ENCODE measurements at places on chromosomes 7 and 10.

GRCh38 chr7:3949242-3949640 lies 648.2 kb downstream of the SDK1 start:
- DNase-seq: no peak

- no peak for DNase-seq
Observed at GRCh38 chr10:314871-315270, 179.6 kb downstream of the ZMYND11 start.

DNA sequence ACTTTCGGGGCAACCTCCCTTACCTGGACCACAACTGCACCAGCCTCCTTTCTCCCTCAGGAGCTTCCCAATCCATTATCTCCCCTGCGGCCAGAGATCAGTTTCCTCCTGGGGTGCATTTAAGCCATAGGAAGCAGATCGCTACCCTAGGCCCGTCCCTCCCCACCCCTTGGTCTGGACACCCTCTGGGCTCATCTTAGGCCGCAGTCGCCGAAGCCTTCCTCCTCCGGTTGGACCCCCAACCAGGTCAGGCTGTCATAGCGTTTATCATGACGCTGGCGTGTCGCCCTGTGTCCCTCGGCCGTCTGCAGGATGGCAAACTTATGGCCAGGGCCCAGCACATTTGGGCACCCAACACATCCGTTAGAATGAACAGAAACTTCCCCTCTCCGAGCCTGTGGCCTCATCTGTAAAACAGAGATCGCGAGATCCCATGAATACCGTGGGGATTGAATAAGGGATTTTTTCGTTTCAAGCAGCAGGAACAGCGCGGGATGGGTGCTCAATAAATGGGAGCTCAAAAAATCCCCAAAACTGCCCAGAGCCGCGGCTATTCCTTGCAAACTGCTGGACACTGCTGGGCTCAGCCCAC lies 669 bp upstream of the AP5Z1 start:
- no peak for DNase-seq

GRCh38 chr7:80307227-80307856 lies 172.7 kb downstream of the GNAI1 start:
- DNase-seq: no peak

- peak; percentile 98 for DNase-seq
Observed at GRCh38 chr10:99337311-99337811, 8.2 kb downstream of the CNNM1 start.

DNA sequence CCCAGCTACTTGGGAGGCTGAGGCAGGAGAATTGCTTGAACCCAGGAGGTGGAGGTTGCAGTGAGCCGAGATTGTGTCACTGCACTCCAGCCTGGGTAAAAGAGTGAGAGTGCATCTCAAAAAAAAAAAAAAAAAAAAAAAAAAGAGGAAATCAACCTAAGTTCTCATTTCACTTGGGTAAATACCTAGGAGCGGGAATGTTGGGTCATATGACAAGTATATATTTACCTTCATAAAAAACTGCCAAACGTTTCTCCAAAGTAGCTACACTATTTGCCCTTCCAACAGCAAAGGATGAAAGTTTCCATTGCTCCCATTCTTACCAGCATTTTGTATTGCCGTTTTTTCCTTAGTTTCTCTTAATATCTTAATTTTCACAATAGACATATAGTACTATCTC lies 9.8 kb downstream of the P4HA1 start:
- no peak for DNase-seq

- DNase-seq: no peak
Observed at GRCh38 chr10:182441-183201, 47.4 kb downstream of the ZMYND11 start.
